ENCODE measurements at places on chromosomes 4 and X.

DNA sequence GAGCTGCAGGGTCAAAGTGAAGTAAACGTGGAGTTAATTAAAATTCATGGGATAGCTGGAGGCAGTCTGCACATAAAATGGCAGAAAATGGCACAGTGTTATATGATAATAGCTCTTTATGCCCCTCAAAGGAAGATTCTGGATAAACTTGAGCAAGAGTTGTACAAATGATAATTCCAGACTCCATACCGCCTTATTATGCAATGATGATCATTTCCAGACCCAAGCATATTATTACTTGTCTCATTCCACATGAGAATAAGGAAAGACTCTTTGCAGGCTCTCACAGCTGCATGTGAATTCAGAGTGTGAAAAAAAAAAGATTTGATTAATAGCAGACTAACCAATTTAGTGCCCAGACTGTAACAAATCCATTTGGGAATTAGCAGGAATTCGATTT lies 105.4 kb downstream of the STK32B start:
- DNase-seq = no peak

DNA sequence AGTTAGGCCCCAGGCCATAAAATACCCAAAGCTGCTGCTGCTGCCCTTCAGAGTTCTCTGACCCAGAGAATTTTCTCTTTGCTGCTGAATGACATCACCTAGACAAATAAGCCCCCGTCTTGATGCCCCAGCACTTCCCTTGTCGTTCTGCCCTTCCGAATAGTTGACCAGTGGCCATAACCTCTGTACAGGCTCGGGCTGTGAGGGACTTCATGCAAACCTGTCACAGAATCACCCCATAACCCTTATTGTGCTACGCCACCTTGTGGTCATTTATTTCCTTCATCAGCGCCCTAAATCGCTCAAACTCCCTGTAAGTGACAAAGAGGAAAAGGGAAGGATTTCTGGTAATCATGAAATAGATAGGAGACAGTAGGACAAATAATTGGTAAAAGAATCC lies 18.8 kb downstream of the SPACA5 start:
- no peak for DNase-seq

DNA sequence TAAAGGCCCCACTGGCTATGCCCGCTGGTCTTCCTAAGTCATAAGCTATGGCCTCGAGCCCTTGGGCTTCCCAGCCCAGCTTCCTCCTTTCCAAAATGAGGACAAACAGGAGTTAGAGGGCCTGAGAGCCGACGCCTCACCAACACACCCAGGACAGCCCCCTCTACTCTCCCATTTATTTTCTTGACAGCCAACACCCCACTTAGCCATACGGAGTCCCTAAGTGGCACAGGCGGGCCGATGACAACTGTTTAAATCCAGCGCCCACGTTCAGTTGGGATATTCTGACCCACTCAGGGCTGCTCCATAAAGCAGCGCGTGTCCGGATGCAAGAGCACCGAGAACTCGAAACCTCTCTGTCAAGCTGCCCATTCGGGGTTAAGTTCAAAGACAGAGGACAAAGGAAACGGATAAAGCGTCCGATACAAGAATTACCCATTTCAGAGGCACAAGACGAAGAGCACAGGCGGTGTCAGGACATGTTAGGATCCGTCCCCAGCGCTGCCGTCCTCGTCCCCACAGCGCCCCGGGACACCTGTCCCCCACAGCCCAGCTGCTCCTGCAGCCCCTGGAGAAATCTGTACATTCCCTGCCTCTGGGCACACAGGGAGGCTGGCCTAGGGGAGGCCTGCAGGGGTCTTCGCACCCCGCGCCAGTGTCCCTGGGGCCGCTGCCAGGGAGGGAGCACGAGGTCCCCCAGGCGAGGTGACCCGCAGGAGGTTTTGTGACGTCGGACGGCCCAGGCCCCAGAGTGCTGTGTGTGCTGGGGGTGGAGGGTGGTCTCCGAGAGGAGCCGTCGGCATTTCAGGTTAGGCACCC lies 1.2 kb downstream of the PRKX start:
- no peak for DNase-seq

GRCh38 chrX:134161162-134161561 lies 75.8 kb upstream of the CCDC160 start:
- DNase-seq = no peak

GRCh38 chr4:159673221-159673620 lies 570.3 kb downstream of the RAPGEF2 start:
- no peak for DNase-seq

DNA sequence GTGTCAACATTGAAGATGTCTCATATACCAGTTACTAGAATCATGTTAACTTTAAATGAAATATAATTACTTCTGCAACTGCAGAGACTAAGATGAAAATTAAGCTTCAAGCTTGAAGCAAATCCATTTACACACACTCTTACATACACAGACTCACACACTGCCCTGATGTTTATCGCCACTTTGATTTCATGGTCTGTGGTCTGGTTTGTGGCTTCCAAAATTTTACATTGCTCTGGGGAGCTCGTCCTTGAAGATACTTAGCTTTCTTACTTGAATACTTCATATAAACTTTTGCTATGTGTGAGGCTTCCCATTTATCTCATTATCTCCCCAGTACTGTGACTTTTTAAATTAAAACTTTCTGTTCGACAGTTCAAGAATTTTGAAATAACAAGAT lies 35.8 kb downstream of the ARHGEF38 start:
- DNase-seq = no peak

- DNase-seq = no peak
Observed at GRCh38 chrX:120514236-120514635, 45.1 kb upstream of the LAMP2 start.

Measured in NCI-H2081 treated with DMSO at 0.1 percent for 48 hours (cell line).